Psoas muscle (tissue), 8 donors: ENCODE measurements at places on chromosomes 2 and 18. TPM values are rescaled to one million over a fixed set of nuclear protein-coding genes. Genes with fewer than 3 reads are reported as not detected.

DNA sequence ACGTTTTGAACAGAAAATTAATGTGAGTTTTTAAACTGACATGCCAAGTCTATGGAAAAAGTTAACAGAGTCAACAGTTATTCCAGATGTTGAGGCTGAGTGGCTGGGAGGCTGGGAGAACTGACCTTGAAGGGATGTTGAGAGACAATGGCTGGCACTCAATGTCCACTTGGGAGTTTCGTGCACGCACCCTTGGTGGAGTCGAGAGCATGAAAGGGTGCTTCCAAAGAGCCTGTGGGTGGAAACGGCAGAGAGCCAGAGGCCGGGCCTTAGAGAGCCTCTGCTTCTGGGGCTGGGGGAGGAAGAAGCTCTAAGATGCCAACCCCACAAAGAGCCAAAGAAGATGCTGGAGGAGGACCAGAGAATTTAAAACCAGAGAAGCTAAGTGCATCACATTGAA lies 63.4 kb upstream of the L3MBTL4 start:
- no peak for DNase-seq

- DNase-seq = no peak
Observed at GRCh38 chr2:43576981-43577892, 18.6 kb downstream of the THADA start.

DNA sequence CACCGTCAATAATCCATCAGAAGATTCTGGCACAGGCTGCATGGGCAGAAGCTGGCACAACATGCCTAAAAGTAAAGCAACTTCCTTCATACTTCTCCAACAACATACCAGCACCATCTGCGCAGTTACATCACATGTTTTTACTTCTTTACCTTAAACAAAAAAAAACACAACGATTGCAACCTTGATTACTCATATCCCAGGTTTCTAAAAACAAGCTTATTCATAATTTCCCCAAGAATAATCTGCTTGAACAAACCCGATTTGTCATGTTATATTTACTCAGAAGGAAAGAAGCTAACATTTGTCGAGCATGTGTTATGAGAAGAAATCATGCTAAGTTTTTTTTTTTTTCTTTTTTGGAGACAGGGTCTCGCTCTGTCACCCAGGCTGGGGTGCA lies 54.7 kb downstream of the THADA start:
- DNase-seq = no peak

DNA sequence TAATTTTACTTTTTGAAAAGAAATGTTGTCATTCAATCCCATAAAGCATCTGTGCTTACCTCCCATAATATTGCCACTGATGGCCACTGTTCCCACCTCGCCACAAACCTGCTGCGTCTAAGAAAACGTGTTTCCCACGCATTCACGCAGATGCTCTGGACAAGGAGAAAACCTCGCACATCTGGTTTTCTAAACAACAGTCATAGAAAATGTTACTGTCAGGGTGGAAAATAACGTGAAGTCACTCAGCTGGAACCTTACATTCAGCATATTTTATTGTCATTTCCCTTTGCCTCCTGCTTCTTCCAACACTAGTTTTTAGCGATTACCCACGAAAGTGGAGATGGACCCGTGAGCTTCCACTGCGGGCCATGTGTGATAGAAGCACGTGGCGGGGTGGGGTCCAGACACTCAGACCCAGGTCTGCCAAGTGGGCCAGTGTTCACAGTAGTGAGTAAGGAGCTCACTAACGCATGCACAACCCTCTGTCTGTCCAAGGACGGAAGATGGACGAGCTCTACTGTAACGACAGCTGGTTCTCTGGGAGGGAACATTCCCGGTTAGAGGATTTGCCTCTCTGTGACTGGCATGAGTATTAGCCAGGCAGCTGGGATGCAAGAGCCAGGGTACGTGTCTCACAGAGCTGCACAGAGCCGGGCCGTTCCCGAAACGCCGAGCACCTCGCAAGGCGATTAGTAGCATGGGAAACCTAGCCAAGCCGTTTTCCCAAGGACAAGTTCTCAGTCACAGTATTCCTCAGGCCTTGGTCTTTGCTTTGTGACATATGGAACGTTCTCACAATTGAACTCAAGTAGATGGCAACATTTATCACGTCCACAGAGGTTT lies 94.5 kb downstream of the MTCL1 start:
- peak; percentile 82 for DNase-seq

DNA sequence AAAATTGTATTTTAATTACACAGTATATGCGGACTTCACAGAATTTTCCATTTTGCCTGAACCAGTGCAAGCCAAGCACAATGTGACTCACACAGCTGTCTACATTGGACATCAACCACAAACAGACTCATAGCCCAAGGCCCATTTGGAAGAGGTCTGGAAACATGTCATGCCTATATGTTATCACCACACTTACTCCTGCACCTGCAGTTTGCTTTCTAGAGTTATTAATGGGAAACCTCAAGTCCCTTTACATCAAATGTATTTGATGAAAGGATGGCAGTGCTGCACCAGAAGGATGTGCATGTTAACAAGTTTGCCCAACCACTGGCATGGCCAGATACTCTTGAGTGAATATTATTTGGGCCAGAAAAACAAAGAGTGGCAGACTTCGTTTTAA lies 548.9 kb upstream of the CDH2 start:
- no peak for DNase-seq

- no peak for DNase-seq
Observed at GRCh38 chr2:96887493-96888012, 17.7 kb upstream of the SEMA4C start.

GRCh38 chr2:212495046-212495445 lies 43.6 kb downstream of the ERBB4 start:
- no peak for DNase-seq

- peak; percentile 44 for DNase-seq
Observed at GRCh38 chr2:164620873-164621763, at the start of gene GRB14. TSS of gene GRB14 (minus strand) at chr2:164621482. CDS start at chr2:164621309, 173 bp downstream.

DNA sequence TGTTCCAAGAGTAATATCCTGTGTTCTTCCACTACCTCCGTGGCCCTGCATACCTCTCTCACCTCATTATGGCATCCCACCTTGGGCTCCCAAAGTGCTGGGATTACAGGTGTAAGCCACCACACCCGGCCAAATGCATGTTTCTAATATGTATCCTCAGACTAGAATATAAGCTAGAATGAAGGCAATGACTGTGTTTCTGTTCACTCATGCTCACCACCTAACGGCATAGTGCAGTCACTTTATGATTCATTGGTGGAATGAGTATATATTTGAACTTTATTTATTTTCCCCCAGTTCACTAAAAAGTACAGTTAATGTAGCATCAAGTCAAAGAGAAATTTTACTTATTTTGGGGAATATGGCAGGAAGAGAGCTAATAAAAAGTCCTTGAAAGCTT lies 11.3 kb downstream of the PIGN start:
- no peak for DNase-seq

DNA sequence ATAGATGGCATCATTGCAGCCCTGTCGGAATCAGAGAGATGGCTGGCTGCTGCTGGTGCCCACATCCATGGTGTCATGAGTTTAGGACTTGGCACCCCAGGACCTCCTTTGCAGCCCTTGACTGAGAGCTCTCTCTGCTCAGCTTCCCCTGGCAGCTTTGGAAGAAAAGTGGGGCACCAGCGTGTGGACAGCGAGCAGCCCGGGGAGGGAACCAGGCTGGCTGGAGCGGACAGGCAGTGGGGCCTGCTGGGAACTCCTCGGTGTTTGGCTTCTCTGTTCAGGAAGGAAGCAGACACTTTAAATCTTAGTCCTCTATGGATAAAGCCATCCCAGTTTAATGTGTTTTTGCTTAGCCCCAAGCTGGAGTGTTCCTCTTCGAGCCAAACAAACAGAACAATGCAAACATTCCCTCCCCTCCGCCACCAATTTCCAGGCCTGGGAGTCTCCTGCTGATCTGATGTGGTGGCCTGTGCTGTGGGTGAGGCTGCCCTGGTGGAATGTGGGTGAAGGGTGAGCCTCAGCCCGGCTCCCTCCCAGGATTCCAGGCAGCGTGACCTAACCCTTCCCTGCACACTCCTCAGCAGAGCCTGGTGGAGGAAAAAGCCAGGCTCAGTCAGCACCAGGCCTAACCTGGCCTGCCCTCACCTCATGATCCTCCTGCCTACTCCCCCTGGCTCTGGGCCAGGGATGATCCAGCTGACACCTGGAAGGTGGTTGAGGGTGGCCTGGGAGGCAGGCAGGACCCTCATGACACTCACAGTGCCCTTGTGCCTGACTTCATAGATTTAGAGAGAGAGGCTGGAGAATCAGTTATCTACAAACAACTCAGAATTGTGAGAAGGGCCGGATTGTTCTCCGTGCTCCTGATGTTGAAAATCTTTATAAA lies 21.6 kb upstream of the ITGB6 start:
- DNase-seq = peak; percentile 73

DNA sequence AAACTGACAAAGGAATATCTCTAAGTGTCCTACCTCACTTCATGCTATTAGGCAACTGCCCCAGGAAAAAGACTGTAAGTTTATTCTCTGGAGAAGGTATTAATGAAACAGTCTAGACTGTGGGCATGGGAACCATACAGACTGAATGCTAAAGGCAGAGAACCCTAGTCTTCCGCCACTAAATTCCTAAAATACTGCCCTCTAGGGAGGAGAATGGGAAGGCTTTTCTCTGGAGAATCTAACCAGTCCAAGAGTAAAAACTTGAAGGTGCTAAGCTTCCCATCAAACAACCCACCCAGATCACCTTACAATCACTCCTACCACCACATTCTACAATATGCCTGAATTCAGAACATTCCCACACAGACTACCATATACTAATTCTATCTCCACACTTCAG lies 3.4 kb downstream of the SRBD1 start:
- no peak for DNase-seq

DNA sequence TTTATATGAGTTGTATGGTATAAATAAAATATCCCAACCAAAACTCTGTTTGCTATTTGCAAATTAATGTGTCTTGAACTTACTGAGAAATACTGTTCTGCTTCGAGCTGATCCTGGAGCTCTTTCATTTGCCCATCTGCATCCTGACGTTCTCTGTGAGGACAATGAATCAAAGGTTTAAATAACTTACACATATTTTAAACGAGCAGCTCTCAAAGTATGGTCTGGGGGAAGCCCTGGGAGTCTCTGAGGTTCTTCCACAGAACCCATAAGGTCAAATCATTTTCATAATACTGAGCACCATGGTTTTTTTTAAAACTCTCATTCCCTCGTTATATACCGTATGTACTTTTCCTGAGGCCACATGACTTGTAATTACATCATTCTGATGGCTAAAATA lies 46.7 kb downstream of the SLC66A3 start:
- no peak for DNase-seq

DNA sequence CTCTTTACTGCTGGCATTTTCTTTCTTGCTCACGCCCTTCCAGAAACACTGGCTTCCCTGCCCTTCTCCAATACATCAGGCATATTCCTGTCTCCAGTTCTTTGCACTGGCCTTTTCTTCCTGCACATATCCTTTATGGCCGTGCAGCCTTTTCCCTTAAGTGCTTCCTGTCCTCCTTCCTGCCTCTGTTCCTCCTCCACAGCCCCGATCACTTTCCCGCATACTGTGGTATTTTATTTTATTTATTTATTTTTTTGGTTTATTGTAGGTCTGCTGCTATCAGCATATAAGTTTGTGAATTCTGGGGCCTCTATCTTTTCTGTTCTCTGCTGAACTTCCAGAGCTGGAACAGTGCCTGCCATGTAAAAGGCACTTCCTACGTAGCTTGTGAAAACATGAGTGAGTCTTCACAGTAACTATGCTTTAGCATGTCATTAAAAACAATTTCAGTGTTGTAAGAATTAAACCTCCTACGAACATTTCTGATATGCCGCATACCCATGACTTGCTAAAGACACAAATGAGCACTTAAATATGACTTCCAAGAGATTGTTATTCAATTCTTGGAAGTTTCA lies 289.1 kb downstream of the TRIB2 start:
- DNase-seq = no peak

DNA sequence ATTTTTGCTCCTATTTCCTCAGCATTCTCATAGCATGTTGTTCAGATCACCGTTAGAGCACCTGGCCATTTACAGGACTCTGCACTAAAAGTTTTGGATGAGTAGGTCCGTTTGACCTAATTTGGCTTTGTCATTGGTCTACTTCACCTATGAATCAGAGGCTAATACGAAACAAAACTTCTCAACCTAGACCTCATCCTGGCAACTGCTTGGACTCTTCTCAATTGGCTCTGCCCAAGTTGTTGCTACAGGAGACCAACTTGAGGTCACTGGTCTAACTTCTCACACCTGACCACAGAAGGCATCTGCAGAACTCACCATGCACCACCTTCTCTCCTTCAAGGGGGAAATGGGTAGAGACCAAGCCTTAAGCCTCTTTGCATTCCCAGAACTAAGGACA lies 663.7 kb downstream of the PLCL1 start:
- no peak for DNase-seq

GRCh38 chr2:128552806-128553551 lies 234.3 kb upstream of the HS6ST1 start:
- no peak for DNase-seq

DNA sequence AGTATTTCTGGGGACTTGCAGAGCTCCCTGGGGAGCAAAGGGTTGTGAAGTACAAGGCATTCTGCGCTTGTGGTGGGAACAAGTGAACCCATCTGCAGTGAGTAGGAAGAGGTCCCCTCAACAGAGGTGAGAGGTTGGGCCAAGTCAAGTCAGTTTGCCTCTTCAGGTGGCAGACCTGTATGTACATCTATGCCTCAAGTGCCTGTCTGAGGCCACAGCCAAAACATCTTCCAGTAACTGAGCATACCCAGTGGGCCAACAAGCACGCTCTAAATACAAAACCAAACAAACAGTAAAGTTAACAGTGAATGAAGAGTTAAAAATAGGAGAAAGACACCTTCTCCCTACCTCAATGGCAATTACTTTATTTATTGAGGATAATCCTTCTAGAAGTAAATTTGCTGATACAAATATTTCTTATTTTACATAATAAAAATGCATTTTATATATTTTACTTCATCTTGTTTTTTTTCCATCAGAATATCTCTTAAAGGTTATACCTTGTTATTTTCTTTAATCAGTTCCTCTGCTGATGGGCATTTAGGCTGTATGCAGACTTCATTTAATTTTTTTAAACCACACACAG lies 2.5 kb downstream of the GYPC start:
- DNase-seq = no peak

DNA sequence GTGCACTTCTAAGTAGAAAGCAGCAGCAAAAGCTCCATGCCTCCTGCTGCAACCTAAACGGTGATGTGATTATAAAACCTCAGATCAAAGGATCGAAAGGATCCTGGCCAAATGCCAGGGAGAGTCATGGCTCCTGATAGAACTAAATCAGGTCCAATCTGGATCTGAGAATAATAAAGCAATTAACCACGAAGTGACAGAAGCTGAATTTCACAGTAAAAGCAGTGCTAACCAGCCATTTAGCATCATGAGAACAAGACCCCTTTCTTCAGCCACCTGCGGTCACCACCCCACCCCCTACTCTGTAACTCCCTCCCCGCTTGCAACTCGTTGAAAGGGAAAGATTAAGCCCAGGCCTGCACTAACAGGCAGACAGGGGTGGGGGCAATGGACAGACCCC lies 748.7 kb downstream of the BCL11A start:
- DNase-seq = no peak

DNA sequence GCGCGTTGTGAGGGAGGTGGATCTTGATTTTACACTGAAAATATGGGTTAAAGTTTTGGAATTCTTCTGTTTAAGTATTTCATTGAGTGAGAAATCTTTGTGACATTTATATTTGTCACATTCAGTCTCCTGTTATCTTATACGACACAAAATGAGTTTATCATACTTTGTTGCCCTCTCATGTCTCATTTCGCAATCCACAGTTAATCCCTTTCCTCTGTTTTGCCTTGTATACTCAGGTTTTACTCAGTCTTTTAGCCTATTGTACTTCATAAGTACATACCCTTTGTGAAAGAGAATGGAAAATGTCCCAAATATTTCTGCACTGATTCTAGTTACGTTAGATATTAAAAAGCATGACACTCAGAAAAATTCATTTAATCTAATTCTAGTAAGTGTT lies 142.7 kb downstream of the ATP9B start:
- no peak for DNase-seq

Gene RGPD4
- total RNA-seq = not detected

Gene DSG1
- not detected for total RNA-seq

Gene KYNU
- total RNA-seq = 0.17 TPM
